ENCODE measurements at places on chromosomes 3 and 15.

- no peak for DNase-seq
These were observed 531.4 kb downstream of the FOXP1 start for GRCh38 chr3:71051893-71052687.

DNA sequence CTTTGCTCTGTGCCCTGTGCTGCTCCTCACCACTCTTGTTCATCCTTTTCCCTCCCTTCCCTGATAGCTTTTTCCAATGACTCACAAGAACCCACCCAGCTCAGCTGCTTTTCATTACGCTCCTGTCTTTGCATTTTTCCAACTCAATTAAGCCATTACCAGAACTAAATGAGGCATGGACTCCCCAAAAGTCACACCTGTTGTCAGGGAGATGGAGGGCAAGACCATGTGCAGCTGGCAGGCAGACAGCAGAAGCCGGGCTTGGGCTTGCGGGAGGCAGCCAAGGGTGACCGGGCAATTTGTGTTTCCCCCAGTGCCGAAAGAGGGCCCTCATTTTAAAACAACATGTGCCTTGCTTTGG lies 64.3 kb downstream of the CASR start:
- DNase-seq, result no peak

DNA sequence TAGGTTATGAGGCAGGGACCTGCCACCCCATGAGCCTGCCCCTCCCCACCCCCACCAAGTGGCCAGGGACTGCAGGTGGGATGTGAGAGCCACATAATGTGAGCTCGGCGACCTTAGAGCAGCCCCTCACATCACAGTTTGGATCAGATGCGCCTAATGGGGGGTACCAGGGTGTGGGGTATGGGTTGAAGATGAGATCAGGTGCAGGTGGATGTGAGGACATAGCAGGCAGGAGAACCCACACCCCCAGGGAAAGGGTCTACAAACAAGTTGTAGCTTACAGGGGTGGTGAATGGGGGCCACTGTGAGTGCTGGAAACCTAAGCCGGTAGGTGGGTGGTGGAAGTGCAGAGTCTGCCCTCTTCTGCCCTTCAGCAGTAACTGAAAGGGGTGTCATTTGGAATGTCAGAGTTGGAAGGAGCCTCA lies 94.0 kb downstream of the CORO2B start:
- no peak for DNase-seq

- no peak for DNase-seq
These were observed 83.3 kb upstream of the KCNH8 start for GRCh38 chr3:19065027-19065426.

DNA sequence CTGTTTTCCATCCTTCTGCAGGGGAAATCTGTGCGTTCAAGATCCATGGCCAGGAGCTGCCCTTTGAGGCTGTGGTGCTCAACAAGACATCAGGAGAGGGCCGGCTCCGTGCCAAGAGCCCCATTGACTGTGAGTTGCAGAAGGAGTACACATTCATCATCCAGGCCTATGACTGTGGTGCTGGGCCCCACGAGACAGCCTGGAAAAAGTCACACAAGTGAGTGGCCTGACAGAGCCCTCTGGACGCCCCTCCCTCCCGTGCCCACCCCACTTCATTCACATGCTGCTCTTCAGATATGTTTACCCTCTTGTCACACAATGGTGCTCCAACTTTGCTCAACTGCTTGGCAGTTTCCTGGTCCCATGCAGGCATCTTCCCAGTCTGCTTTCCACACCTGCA lies 274.3 kb upstream of the TRIM42 start:
- no peak for DNase-seq

Measured in activated CD4-positive, alpha-beta T cell treated with anti-CD3 and anti-CD28 coated beads, Interleukin-2, amount 50 U/mL, for 16 hours (primary cell).